ENCODE measurements at places on chromosomes 4 and X.

DNA sequence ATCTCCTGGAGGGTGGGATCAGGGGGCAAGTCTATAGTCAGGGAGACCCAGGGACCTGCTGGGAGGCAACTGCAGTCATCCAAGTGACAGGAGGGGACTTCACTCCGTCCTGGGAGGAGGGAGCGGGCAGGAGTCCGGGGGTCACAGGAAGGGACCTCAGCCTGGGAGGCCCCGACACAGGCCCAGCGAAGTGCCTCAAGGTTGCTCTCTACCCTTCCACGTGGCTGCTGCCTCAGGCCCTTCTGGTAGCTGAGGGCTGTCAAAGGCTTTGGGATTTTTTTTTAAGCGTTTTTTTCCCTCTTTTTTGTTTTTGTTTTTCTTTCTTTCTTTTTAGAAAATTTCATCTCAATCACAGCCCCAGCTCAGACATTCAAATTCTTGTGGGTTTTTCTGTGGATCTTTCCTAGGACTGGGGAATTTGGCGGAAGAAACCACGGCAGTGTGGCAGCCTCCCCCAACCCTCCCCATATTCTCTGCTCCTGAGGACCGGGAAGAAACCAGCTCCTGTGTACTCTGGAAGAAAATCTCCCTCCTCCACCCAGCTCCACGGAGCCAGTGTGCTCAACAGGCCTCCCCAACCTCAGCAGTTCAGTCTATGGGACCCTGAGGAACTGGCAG lies 1.4 kb upstream of the HAUS7 start:
- no peak for DNase-seq

GRCh38 chr4:33924811-33925210 lies 2319.5 kb downstream of the ARAP2 start:
- no peak for DNase-seq

- DNase-seq: no peak
Measured at GRCh38 chr4:118833192-118833820, 2.6 kb downstream of the SEC24D start.

- no peak for DNase-seq
Measured at GRCh38 chrX:9368262-9368661, 96.6 kb upstream of the TBL1X start.

DNA sequence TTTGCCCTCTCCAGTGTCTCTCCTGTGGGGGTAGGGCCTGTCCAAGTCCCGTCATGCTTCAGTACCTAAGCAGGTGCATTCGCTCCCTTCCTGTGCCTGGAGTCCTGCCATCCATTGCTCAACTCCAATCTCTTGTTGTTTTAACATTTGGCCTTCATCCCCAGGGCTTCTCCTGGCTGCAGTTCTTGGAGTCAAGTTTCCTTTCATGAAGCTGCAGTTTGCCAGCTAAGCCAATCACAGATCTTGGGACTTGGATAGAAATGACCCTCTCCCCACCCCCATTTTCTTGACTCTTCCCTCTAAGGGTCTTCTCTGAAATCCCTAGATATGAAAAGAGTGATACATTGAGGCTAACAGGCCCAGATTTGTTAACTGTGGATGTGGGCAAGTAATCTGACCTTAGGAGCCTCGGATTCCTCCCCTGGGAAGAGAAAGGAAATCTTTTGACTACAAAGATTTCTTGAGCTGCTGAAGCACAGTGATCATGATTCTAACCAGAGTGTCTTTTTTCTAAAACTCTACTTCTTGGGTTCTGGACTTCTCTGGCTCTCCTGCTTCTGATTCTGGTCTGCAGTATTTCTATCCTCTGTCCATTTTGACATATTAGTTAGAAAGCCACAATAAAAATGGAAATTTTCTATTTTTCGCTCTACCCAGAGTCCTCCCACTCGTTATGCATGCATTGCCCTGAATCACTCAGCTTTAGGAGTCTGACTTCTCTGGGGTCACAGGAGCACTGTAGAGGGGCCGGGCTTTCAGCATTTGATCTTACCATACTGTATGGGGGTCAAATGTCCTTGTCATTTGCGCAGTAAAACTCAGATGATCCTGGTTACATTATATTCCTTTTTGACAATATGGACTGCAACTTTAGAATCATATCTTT lies 61.0 kb downstream of the CHRNA9 start:
- no peak for DNase-seq

GRCh38 chr4:16687845-16688244 lies 210.6 kb downstream of the LDB2 start:
- no peak for DNase-seq

GRCh38 chr4:100841911-100842310 lies 324.1 kb upstream of the EMCN start:
- no peak for DNase-seq

- no peak for DNase-seq
Measured at GRCh38 chr4:156693557-156693956, 278.0 kb downstream of the PDGFC start.

- DNase-seq: no peak
Measured at GRCh38 chrX:130793975-130794374, 109.0 kb downstream of the ENOX2 start.

GRCh38 chrX:13064599-13065143 lies 20.3 kb upstream of the FAM9C start:
- DNase-seq: no peak

DNA sequence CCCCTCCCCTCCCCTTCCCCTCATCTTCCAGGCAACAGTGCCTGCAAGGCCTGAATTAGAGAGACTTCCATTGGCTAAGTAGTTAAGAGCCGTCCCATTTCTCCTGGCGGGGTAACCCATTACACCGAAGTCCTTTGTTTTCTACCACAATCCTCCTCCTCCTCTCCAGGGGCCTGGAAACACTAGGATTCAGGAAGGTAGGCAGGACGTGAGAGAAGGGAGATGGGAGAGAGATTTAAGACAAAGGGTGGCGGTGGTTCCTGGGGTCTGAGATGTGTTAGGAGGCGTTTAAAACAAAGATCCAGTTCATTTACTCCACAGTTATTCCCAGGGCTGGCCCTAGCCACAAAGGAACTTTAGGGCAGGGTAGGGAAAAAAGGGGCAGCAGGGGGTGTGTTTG lies 28.0 kb downstream of the NYX start:
- DNase-seq: no peak

GRCh38 chrX:85017721-85018120 lies 14.0 kb downstream of the APOOL start:
- no peak for DNase-seq

DNA sequence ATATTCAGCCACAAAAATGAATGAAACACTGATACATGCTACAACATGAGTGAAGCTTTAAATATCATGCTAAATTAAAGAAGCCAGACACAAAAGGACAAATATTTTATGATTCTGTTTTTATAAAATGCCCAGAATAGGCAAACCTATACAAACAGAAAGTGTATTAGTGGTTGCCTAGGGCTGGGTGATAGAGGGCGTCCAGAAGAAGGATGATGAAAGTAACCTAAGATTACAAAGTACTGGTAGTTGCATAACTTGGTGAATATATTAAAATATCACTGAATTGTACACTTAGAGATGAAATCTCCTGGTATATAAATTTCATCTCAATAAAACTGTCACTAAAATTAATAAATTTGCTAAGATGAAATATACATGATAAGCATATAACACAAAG lies 67.5 kb downstream of the FBXW7 start:
- no peak for DNase-seq

- DNase-seq: no peak
Measured at GRCh38 chr4:168019019-168019651, 73.2 kb upstream of the ANXA10 start.

DNA sequence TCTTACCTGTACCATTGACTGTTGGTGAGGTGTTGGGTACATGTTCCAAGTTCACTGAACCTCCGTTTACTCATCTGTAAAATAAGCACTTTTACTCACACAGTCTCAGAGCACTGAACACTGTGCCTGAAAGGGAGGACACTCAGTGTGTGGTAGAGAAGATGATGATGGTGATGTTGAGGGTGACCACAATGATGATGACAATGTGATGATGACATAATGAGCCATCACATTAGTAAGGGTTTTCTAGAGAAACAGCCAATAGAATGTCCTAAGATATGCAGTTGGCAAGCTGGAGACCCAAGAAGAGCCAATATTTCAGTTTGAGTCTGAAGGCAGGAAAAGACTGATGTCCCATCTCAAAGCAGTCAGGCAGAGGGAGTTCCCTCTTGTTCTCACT lies 315.4 kb upstream of the IGFBP7 start:
- no peak for DNase-seq

GRCh38 chr4:10007793-10008608 lies 13.3 kb downstream of the SLC2A9 start:
- DNase-seq: no peak

- no peak for DNase-seq
Measured at GRCh38 chrX:153395613-153396319, 5.4 kb downstream of the PNMA6E start.

DNA sequence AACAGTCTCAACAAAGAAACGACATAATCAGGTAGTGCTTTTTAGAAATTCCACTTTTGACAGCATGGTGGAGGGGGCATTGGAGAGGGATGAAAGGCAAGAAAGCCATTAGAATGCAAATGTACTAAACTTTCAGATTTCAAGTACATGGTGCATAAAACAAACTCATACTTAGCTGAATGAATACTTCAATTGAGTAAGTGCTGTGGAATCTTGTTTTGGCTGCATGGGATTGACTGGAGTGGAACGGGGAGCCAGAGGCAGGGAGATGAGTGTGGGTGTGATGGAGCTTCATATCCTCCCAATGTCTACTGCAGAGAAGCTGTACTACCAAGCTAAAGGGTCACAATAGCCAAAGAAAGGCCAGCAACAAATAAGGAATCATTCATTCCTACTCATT lies 52.4 kb downstream of the USP46 start:
- DNase-seq: no peak

DNA sequence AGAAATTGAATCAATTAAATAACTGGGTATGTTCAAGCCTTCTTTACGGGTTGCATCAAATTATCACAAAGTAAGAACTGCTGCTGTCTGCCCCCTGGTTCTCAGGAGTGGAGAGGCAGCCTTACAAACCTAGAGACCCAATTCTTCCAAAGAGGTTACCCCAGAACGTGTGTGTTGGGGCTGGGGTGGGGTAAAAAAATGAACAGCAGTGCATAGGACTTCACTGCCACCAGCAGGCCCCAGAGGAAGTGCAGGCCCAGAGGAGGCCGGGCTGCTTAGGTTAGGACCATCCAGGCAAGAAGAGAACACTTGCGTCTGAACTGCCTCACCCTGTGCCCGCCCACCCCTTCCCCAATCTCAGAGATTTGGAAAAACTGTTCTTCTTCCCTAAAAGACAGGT lies 1.5 kb upstream of the NWD2 start:
- DNase-seq: no peak

DNA sequence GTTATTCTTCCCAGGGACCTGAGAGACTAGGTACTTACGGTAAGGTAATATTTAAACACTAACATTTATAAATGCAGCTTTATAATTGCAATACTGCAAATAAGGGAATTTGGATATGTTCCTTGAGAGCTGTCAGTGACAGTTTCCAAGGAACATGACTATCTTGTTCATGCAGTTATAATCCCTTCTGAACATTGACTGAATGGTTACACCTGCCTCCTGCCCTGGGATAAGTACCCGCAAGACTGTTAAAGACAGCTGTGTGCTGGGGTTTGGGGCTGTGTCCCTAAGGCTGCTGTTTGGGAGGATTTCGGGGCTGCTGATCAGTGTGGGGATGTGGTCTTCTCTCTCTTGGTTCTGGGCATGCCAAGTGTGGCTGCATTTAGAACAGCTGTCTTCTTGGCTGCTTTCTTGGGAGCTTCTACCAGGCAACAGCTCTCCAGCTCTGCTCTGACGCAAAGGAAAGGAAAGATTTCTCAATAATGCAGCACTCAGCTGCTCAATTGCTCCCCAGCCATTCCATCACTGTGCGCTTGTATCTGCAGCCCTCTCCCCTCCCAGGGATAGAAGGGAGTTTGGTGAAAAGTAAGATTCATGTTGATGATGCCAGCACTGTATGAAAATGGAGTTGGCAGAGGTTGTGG lies 298.8 kb upstream of the TAPT1 start:
- no peak for DNase-seq

GRCh38 chrX:39613482-39613995 lies 484.2 kb downstream of the BCOR start:
- no peak for DNase-seq

DNA sequence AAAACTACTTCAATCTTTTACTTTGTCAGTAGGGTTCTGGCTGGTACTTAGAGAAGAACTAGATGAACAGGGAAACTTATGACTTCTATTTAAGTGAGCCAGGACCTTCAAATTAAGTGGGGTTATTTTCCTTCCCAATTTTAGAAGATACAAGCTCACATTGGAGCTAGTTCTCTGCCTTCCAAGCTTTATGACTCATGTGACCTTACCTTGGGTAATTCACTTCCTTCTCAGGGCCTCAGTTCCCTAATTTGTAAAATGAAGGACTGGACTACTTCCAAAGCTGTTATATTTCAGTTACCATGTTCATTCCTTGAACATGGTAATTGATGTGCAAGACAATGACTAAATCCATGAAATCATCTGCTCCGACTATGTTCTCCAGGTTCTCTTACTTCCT lies 32.0 kb upstream of the DCX start:
- DNase-seq: no peak

GRCh38 chr4:169238445-169238844 lies 32.3 kb downstream of the SH3RF1 start:
- DNase-seq: no peak

- DNase-seq: no peak
Measured at GRCh38 chrX:116236666-116237065, 66.1 kb downstream of the AGTR2 start.

- no peak for DNase-seq
Measured at GRCh38 chr4:180832073-180832472, 1411.1 kb upstream of the TENM3 start.

GRCh38 chr4:5711479-5712184 lies 631 bp downstream of the EVC start:
- DNase-seq: no peak

- DNase-seq: no peak
Measured at GRCh38 chrX:1283093-1283492, 14.5 kb downstream of the CSF2RA start.

DNA sequence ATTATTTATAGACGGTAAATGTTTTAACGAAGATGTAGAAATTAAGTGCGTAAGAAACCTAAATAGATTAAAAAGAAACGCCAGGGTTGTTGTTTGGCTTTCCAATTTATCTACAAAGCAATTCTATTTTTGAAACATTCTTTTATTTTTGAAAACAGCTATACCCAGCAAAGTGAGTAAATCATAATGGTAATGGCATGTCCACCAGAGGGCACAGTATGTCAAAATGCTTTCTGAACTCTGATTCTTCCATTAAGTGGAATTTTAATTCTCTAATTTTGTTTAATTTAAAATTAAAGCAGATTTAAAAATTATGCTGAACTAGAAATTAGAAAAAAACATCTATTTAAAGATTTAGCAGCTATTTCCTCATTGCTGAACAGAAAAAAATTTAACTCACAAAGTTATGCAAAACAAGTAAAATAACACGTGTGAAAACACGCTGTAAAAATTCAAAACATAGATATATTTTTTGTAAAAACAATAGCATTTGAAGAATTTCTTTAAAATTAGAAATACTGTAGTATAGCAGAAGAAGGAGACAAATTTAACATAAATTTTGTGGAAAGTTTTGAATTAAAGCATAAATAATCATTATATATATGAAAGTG lies 26.5 kb downstream of the RASSF6 start:
- no peak for DNase-seq

GRCh38 chr4:140612357-140612756 lies 43.6 kb upstream of the UCP1 start:
- DNase-seq: no peak

GRCh38 chr4:99832321-99832720 lies 15.7 kb downstream of the DAPP1 start:
- no peak for DNase-seq

GRCh38 chr4:103374306-103374705 lies 176.2 kb upstream of the CENPE start:
- DNase-seq: no peak

- no peak for DNase-seq
Measured at GRCh38 chrX:105098812-105099211, 121.7 kb downstream of the TEX13A start.

GRCh38 chr4:152190907-152191306 lies 345.0 kb downstream of the FBXW7 start:
- DNase-seq: no peak

All from activated CD8-positive, alpha-beta memory T cell treated with anti-CD3 and anti-CD28 coated beads for 48 hours (primary cell).